ENCODE measurements at places on chromosomes 6 and 20.

GRCh38 chr20:15900443-15900842 lies 672.8 kb downstream of the KIF16B start:
- DNase-seq = no peak

GRCh38 chr6:13101985-13102384 lies 226.4 kb downstream of the TBC1D7 start:
- no peak for DNase-seq

GRCh38 chr6:14966906-14967711 lies 278.8 kb upstream of the JARID2 start:
- no peak for DNase-seq

DNA sequence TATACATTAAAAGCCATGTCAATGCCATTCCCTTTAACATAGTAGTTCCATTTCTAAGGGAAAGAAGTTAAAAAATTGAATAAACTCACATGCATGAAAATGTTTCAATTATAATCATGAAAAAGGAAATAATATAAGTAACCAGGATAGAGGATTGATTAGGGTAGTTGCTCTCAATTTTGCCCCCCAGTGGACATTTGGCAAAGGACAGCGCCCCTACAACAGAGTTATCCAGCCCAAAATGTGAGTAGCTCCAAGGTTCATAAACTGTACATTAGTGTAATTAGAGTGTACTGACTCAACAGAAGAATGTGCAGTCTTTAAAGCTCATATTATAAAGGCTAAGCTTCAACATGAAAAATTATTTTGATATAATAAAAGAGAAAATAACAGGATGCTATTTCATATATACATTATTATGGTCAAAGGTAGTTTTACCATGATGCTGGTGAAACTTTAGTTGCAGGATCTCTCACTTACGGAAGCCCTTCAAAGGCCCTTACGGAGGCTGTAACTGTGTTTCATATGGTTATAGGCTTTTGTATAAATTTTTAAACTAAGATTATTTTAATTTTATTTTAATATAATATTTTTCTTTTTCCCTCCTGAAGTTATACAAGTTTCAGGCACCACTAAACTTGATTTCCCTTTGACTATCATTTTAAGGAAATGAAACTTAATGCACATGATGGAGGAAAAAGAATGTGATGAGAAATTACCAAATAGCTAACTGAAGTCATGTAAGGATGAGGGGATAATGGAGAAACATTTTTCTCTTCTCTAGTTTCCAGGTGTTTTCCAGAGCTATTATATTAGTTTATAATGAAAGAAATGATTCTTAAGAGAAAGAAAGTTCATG lies 403.6 kb downstream of the PLCB1 start:
- no peak for DNase-seq
